ENCODE measurements at places on chromosomes 11 and 22.

- DNase-seq = no peak
Observed at GRCh38 chr22:49028111-49028510, 799.6 kb downstream of the BRD1 start.

GRCh38 chr11:113628912-113629311 is 77.2 kb downstream of the TMPRSS5 start:
- DNase-seq = no peak

GRCh38 chr22:39567135-39567946 is 3.2 kb upstream of the CACNA1I start:
- DNase-seq = peak; percentile 27

DNA sequence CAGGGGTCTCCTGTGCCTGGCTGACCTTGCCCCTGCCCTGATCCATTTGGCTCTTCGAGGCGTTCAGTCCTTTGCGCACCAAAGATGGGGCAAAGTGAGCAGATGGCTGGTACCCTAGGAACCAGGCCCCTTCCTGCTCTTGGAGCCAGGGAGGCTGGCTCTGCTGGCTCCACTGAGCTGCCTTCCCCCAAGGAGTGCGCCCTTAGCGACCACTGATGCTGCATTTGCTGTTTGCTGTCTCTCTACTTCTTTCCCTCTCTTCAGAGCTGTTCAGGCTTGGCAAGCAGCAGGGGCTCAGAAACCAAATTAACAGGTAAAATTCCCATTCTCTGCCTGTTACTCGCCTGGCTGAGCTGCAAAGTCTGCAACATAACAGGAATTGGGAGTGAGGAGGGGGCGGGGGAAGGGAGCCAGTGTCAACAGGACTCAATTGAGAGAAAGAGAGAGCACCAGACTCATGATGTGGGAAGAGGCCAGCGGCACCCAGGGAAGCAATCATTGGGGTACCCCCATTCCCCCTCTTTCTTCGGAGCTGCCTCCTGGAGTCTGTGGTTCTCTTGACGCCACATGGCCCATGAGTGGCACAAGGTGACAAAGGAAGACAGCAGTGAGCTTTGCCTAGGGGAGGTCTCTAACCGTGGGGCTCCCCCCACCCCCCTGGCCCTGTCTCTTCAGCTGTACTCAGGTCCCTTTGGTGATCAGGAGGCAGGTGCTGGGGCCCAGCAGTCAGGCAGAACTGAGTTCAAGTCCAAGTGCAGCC is 102.3 kb downstream of the TP53I11 start:
- DNase-seq = no peak

DNA sequence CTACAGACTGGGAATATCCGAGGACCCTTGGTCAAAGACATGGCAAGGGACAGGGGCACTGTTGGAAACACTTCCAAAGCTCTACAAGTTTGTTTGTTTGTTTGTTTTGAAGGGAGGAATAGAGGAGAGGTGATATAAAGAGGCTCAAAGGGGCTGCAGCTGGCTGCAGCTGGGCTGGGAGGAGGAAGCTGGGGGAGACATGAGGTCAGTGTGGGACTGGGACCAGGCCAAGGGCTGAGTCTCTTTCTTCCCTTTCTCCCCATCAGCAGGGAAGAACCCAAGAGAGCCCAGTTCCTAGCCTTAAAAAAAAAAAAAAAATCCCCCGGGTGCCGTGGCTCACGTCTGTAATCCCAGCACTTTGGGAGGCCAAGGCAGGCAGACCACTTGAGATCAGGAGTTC is 5.0 kb downstream of the RHOG start:
- no peak for DNase-seq
